Amniotic stem cell (primary cell): ENCODE measurements at places on chromosomes 1 and 21.

DNA sequence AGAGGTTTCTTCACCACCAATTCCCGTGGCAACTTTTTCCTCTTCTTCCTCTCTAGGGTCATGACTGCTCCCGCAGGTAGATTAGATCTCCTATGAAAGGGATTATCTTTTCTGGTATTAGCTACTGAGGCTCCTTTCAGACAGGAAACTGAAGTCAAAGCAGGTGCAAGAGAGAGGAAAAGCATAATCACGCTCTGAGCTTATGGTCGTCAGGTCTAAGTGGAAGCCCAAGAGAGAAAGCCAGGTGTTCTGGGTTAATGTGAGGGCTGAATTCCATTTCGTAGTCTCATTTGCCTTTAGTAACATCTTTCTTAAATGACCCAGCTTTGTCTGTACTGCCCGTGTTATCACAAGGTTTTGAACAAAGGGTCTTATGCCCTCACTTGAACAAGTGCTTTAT is 8.3 kb upstream of the MAP3K21 start:
- DNase-seq = no peak

- no peak for DNase-seq
These were observed 21.2 kb downstream of the NFASC start for GRCh38 chr1:204891860-204892259.

GRCh38 chr21:33067043-33067442 is 2.9 kb upstream of the OLIG1 start:
- DNase-seq = no peak

GRCh38 chr21:39518055-39518846 is 66.5 kb downstream of the SH3BGR start:
- DNase-seq = peak; percentile 14

DNA sequence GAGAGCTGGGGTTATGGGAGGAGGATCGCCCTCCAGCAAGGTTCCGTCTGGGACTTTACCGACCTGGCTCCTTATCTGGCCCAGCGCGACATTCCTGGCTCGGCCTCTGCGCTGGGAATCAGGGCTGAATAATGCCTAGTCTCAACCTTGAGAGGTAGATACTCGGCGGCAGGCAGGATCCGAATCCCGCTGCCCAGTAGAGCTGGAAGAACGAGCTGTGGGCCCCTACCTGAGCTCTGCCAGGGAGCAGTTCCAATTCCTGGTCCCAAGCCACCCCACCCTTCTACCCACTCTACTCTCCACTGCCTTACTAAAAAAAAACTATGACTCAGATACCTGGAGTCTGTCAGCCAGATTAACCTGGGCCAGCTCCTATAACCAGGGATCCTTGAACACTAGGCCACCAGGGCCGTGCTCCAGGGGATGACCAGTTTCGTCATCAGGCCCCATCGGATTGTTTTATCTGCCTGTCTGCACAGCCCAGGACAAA is 53.6 kb downstream of the RHBG start:
- DNase-seq = no peak

DNA sequence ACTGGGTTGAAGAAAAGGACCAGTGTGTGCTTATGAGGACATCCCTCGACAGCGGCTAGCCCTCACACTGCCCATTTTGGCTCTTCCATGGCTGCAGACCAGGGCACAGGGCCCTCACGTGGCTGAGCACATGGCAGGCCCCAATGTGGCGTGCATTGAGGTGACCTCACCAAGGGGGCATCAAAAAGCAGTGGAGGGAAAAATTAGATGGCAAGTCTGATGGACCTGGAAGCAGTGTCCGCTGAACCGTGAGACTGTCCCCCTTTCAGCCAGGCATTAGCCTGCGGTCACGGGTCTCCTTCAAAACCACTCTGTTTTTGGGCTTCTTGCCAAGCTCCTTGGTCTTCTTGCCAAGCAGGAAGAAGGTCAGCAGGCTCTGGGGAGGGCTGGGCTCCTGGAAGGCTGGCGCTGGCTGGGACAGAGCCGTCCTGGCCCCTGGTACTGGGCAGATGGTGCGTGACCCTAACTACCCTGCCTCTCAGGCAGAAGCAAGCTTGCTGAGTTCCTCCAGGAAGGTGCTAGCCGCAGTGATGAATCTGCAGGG is 30.8 kb downstream of the TRIM67 start:
- DNase-seq = no peak

GRCh38 chr1:240763771-240764170 is 151.8 kb upstream of the GREM2 start:
- no peak for DNase-seq

DNA sequence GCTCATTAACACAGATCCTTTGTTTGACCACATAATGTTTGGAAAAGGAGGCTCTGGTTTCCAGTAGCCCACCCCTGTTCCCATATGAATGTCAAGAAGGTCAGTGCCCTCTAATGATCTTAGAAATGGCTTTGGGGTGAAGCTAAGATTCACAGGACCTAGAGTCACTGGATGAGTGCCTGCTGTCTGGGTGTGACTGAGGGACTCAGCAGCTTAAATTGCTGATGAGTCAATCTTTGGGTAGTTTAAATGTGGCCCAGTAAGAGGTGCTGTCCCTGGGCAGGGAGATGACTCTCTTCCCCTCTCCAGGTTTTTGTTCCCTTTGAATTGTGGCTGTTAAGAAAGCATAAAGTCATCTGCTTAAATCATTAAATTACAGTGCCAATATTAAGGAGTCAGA is 50.6 kb downstream of the L1TD1 start:
- no peak for DNase-seq

DNA sequence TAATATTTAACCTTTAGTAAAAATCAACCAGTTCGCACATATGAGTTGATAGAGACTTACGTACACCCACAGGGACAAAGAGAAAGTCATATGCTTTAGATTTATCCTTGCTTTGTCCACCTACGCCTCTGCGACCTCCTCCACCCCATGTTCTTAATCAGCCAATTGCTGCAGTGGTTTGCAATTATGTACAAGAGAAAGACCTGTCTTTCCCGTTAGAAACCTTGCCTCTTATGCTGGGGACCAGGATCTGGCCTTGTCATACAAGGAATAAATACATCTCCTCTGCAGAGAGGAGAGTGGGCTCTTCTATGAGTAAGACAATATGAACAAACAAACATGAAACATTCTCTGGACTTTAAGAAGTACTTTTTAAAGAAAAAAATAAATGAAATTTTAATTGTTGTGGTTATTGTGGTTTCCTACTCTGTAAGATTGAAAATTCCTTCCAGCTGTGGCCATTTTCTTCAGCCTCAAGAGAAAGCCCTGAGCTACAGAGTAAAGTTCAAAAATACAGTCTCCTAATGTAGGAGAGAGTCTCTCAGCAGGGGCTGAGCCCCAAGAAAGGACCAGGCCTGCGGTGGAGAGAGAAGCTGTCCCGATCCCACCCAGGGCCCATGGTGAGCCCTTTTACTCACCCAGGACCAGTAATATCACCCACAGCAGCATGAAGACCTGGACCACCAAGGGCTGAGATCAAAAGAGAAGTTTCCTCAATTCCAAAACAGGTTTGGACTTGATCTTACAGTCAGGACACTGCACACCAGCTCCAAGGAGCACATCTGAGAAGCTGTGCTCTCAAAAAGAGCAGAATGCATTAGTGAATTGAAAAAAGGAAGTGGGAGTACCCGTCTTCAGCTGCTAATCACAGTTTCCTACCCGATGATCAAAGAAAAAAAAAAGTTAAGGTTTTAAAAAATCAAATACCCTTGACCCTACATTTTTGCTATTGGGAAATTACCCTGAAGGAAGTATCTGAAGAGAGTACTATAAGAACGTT is at the start of gene FCRL5:
TSS of gene FCRL5 (minus strand) at position 822 of the 1,000 bp plus-strand sequence. CDS start at position 669, 153 bp downstream.
- no peak for DNase-seq

- no peak for DNase-seq
These were observed 579.2 kb downstream of the PTPRC start for GRCh38 chr1:199218065-199218464.

DNA sequence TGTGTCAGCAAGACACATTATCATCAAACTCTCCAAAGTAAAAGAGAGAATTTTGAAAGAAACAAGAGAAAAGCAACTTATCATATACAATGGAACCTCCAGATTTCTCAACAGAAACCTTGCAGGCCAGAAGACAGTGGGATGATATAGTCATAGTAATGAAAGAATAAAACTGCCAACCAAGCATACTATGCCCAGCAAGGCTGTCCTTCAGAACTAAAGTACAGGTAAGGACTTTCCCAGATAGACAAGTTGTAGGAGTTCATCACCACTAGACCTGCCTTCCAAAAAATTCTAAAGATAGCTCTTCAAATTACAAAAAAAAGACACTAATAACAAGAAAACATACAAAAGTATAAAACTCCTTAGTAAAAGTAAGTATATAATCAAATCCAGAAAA is 33.2 kb upstream of the FOXD3 start:
- no peak for DNase-seq

DNA sequence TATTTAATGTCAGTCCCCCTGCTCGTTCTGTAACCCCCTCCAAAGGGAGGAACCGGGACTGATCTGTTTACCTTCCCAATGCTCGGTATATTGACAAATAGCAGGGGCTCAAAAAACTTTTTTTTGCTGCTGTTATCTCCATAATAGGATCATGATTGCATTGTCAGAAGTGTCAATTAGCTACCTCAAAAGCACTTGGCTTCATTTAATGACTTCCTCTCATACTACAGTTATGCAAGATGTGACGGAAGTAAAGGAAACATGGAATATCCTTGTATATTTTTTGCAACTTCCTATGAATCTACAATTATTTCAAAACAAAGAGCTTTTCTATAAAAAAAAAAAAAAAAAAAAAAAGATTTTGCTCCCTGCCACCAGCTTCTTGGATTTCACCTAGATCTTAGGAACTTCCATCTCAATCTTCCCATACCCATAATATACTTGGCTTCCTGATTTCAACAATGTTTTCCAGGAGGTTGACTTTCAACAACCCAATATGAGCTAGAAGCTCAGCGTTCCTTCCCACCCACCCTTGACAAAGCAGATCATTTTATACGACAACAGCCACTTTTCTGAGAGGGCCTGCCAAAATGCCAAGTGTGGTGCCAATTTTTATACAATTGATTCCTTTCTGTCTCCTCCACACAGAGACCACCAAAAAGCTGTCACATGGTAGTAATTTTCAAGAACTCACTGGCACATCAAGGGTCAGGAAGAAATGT is 71.7 kb downstream of the SETD4 start:
- DNase-seq = no peak

GRCh38 chr21:34802180-34802899 is 133.5 kb downstream of the CLIC6 start:
- DNase-seq = no peak

DNA sequence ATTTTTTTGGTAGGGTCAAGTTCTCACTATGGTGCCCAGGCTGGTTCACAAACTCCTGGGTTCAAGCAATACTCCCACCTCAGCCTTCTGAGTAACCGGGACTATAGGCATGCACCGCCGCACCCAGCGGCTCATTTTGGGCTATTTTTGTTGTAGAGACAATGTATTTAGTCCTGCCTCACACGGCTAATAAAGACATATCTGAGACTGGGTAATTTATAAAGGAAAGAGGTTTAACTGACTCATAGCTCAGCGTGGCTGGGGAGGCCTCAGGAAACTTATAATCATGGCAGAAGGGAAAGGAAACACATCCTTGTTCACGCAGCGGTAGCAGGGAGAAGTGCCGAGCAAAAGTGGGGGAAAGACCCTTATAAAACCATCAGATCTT is 4.2 kb downstream of the CELA2A start:
- DNase-seq = no peak

- DNase-seq = no peak
These were observed 37.2 kb downstream of the PTPN14 start for GRCh38 chr1:214514032-214514818.

DNA sequence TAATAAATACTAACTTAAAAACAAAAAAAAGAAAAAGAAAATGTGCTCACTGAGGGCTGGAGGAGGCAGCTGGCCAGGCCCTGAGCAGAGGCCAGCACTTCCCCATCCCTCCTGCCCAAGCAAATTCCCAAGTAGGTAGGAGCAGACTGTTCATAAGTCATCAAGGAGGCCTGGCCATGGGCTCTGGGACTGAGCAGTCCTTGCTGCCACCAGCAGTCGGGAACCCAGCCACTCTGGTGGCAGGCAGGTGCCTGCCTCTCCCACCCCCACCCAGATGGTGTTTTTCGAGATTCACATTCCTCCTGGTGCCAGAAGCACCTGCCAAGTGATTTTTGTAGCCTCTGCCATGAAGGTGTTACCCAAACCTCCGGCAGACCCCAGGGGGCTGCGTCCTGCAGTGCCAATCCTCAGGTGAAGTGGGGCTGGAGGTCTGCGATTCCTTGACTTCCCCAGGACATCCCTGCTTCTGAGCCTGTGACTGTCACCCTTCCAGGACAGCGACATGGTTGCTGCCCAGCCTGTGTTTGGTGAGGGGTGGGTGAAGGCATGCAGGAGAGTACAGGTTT is 204.2 kb upstream of the TMEM51 start:
- DNase-seq = no peak

DNA sequence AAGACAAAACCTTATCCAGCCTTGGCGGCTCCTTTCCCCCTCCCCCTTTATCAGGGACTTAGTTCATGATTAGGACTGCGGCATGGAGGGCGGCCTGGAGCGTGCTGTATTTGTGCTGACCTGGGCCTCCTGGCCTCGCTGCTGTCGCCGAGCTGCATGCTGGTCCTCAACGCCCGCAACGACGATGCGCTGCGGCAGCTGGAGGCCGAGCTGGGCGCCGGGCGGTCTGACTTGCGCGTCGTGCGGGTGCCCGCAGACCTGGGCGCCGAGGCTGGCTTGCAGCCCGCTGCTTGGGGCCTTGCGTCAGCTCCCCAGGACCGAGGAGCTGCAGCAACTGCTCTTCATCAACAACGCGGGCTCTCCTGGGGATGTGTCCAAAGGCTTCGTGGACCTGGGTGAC is 70.9 kb downstream of the TM2D1 start:
- DNase-seq = no peak

- peak; percentile 69 for DNase-seq
These were observed 13.7 kb downstream of the DHRS3 start for GRCh38 chr1:12604114-12604874.

- no peak for DNase-seq
These were observed 124.8 kb downstream of the LRIG2 start for GRCh38 chr1:113197719-113198330.

DNA sequence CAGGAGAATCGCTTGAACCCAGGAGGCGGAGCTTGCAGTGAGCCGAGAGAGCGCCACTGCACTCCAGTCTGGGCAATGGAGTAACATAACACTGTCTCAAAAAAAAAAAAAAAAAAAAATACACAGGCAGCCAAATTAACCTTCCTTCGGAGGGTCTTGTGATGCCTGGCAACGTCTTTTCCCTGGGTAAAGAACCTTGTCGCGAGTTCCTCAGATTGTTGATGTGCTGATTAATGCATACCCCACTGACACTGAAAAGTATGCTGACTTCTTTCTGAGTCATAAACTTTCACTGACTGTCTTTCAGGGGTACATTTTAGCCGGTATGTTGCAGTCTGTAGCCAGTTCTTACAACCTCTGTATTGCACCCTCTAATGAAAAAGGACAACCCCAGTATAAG is 95.1 kb upstream of the SOD1 start:
- no peak for DNase-seq

- no peak for DNase-seq
These were observed 12.5 kb upstream of the ANKRD45 start for GRCh38 chr1:173682184-173682583.

- DNase-seq = no peak
These were observed 5.7 kb upstream of the CCT8 start for GRCh38 chr21:29078869-29079767.

GRCh38 chr1:54465351-54465811 is 59.2 kb upstream of the SSBP3 start:
- DNase-seq = no peak
